ENCODE measurements at places on chromosomes 2 and 18. TPM values are rescaled to one million over a fixed set of nuclear protein-coding genes. Genes with fewer than 3 reads are reported as not detected.

Gene CNRIP1
- polyA plus RNA-seq: not detected

Gene IL36RN
- polyA plus RNA-seq: not detected

Gene CAPN14
- 0.51 TPM for polyA plus RNA-seq

Gene MYOM1
- 1.5 TPM for polyA plus RNA-seq

Gene MAL
- polyA plus RNA-seq: not detected

Gene CNDP1
- polyA plus RNA-seq: not detected

Gene ASXL2
- polyA plus RNA-seq: 7.3 TPM

- DNase-seq: no peak
These were observed 789.7 kb upstream of the SLC39A10 start for GRCh38 chr2:194867328-194867727.

GRCh38 chr2:231677632-231678104 is 30.7 kb upstream of the PTMA start:
- peak; percentile 84 for DNase-seq

GRCh38 chr2:217711188-217711587 is 291.6 kb downstream of the TNS1 start:
- DNase-seq: no peak

DNA sequence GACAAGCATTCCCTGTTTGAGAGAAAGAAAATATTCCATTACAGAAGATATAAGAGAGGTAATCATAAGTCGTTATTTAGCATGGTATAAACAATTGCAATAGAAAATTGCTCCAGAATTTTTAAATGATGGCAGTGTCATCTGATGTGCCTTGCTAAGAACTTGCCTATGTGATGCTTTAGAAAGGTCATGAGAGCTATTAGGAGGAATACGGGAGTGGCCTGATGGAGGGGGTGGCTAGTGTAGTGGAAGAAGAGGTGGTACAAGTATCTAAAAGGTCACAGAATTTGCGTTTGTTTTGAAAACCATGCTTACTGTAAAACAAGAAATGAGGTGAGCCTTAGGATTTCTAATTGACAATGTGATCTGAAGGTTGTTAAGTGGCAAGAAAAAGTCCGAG is 550.0 kb downstream of the TMX3 start:
- no peak for DNase-seq

DNA sequence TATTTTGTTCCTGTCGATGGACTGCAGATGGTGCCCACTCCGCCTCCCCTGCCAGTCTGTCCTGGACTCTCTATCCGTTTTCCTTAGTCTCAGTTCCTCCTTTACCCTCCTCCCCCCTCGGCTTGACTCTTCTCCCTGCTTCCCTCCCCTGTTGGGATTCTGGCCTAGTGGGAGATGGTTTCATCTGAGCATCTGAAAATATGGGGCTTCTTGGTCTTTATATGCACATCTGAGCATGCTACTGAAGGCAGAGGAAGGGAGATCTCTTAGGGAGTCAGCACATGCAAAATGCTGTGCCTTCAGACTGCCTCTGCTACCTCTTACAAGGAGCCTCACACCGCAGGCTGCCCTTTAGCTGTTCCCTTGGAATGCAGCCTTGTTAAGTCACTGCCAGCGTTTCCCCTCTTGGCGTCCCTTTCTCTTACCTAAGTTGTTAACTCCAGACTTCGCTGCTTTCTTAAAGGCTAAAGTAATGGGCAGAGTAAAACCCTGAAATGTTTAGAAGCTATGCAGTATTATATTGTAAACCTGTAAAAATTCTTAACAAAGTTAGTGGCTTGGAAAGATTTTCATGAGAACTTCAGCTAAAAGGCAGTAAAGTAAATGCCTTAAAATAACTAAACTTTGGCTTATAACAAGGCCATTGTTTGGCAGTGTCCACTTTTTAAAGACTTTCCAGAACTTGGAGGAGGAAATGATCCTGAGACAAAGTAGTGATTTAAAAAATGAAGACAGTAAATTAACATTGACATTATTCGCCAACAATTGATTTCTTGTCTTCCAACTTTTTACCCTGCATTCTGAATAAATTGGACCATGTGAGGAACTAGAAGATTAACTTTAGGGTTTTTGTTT is 49.8 kb downstream of the LDLRAD4 start:
- no peak for DNase-seq

GRCh38 chr2:140502951-140503630 is 1627.7 kb downstream of the LRP1B start:
- DNase-seq: no peak

DNA sequence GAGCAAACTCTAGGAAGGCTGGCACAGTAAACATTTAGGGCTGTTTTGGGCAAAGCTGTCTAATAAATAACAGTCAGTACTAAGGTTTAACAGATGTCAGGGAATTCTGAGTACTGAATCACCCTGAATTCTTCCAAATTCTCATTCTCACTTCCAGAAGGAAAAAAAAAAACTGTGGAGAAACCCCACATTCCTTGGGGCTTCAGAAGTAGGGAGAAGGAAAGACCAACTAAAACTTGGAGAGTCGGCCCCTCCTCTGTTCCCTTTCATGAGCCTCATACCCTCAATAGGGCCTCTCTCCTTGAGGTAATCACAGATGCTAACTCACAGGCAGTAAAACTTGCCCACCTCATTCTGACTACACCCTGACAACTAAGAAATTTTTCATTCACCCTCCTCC is 62.1 kb downstream of the CCDC148 start:
- DNase-seq: no peak

GRCh38 chr2:187264612-187265011 is 183.4 kb downstream of the CALCRL start:
- no peak for DNase-seq

DNA sequence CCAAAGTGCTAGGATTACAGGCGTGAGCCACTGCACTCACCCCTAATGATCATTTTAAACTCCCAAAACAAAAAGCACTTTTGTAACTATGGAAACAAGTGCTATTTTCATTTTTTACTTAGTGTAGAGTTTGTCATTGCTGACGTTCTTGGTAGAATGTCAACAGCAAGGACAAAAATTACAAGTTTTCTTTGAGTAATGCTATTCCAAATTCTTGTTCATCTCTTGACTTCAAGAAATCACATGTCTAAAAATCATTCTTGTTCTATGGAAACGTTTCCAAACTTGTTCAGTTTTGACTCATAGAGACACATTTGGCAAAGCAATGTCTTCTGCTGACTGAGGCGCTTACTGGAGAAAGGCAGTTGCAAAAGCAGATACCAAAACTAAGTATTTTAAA is 82.6 kb downstream of the MBP start:
- no peak for DNase-seq

- DNase-seq: no peak
These were observed 110.2 kb downstream of the OLA1 start for GRCh38 chr2:174138161-174138560.

GRCh38 chr18:55166260-55166598 is 207.0 kb upstream of the CCDC68 start:
- DNase-seq: no peak

DNA sequence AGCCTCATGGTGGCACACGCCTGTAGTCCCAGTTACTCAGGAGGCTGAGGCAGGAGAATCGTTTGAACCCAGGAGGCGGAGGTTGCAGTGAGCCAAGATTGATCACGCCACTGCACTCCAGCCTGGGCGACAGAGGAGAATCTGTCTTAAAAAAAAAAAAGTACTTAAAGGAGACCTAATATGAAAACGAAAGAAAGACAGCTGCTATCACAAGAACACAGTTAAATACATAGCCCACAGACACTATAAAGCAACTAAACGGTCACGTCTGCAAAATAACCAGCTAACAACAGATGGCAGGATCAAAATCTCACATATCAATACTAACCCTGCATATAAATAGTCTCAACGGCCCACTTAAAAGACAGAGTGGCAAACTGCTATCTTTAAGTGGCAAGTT is 43.9 kb upstream of the TACR1 start:
- DNase-seq: no peak

DNA sequence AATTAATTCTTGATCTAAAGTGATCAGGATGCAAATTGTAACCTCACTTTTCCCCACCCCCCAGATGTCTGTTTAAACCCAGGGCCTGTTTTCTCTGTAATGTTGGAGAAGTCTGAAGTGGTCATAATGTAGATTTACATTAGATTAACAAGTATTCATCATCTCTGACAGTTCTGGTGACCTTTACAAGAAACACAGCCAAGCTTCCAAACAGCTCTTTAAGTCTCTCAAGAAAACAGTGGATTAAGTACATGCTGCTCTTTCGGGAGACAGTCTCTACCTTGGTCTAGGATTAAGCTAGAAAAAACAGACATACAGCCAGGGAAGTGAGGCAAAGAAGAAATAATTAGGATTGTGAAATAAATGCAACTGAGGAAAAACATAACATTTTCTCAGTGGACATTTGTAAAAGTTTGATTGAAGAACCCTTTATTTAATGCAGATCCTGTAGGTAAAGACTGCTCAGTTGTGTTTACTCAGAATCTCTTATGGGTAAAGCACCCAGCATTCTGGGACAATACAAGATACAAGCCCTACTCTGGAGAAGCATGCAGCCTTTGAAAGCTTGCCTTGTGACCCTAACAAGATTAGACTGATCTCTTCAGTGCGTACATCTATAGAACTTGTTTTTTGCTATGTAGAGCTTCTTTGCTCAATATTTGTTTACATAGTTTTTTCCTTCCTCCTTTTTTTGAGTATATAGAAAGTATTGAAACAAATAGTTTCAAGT is 203.9 kb downstream of the PHLPP1 start:
- no peak for DNase-seq

Data from naive B cell (primary cell).